Activated naive CD4-positive, alpha-beta T cell treated with anti-CD3 and anti-CD28 coated beads, Interleukin-2, amount 10 ng/mL, durations not matched to agents 7 days and 5 days (primary cell): ENCODE measurements at places on chromosomes 5 and 9.

- no peak overlapping the region for H3K4me3 ChIP-seq
- no peaks in the 10 kb centered on the region for H3K4me1 ChIP-seq
- no peak overlapping the region for H3K27ac ChIP-seq
- no peaks in the 10 kb centered on the region for H3K36me3 ChIP-seq
- peaks cover 20% of the 10 kb centered on the region for H3K27me3 ChIP-seq
Observed at GRCh38 chr9:99351647-99352046, 129.6 kb downstream of the SEC61B start.

DNA sequence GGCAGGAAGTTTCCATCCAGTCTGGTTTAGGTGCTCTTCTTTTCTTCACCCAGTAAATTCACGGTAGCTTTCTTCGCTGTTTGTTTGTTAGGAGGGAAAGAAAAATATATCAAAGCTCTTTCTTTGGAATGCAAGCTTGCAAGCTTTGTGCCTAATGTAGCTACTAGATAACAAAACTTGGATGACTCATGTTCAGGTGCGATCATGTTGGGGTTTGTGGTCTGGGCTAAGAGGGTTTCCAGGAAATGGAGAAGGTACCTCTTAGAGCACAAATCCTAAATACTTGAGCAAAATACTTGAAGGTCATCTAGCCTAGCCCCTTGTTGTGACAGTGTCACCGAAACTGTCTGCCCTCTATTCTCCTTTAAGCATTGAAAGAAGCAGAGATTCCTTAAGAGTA, 17.7 kb downstream of the SRP19 start:
- peak overlapping the region; percentile 83 for H3K27ac ChIP-seq
- H3K4me1 ChIP-seq = peaks cover 59% of the 10 kb centered on the region
- H3K4me3 ChIP-seq = peak overlapping the region; percentile 1

DNA sequence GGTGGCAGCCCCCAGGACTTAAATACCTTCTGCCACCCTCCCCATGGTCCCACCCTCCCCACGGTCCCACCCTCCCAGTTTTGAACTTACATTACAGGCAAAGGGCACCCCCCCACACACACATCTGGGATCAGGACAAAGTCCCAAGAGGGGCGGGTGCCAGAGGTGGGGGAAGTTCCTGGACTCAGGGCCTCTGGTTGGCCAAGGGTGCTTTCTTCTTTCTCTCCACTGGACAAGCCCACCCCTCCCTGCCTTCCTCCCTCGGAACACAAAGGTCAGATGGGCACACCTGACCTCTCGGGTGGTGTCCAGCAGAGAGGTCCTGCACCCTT, 19.1 kb upstream of the RALGDS start:
- H3K27ac ChIP-seq = peak overlapping the region; percentile 28
- no peak for DNase-seq
- peaks cover 9% of the 10 kb centered on the region for H3K36me3 ChIP-seq
- peaks cover 90% of the 10 kb centered on the region for H3K4me1 ChIP-seq
- H3K27me3 ChIP-seq = no peaks in the 10 kb centered on the region

GRCh38 chr5:33105521-33105941, 335.2 kb upstream of the TARS1 start:
- no peaks in the 10 kb centered on the region for H3K4me1 ChIP-seq
- H3K27me3 ChIP-seq = no peaks in the 10 kb centered on the region
- H3K27ac ChIP-seq = no peak overlapping the region
- H3K4me3 ChIP-seq = no peak overlapping the region
- H3K36me3 ChIP-seq = no peaks in the 10 kb centered on the region

GRCh38 chr5:149301744-149302380, 30.2 kb downstream of the AFAP1L1 start:
- DNase-seq = no peak
- no peak overlapping the region for H3K27ac ChIP-seq
- no peak overlapping the region for H3K4me3 ChIP-seq
- H3K4me1 ChIP-seq = peaks cover 9% of the 10 kb centered on the region
- no peaks in the 10 kb centered on the region for H3K36me3 ChIP-seq

- H3K4me1 ChIP-seq = no peaks in the 10 kb centered on the region
- H3K27me3 ChIP-seq = peaks cover 6% of the 10 kb centered on the region
- no peak for DNase-seq
- no peak overlapping the region for H3K4me3 ChIP-seq
- no peak overlapping the region for H3K27ac ChIP-seq
Observed at GRCh38 chr5:122181863-122182262, 52.5 kb downstream of the ZNF474 start.

GRCh38 chr9:124709292-124709690, 61.8 kb downstream of the NR6A1 start:
- no peaks in the 10 kb centered on the region for H3K4me1 ChIP-seq
- H3K4me3 ChIP-seq = no peak overlapping the region
- no peaks in the 10 kb centered on the region for H3K36me3 ChIP-seq
- no peak overlapping the region for H3K27ac ChIP-seq
- DNase-seq = no peak
